ENCODE measurements at places on chromosomes 11 and 22. TPM values are rescaled to one million over a fixed set of nuclear protein-coding genes. Genes with fewer than 3 reads are reported as not detected.

GRCh38 chr22:43706571-43707328, 105.4 kb downstream of the EFCAB6 start:
- no peak overlapping the region for H3K4me3 ChIP-seq
- H3K36me3 ChIP-seq = no peaks in the 10 kb centered on the region
- no peak for DNase-seq
- no peaks in the 10 kb centered on the region for H3K27me3 ChIP-seq

- H3K36me3 ChIP-seq = no peaks in the 10 kb centered on the region
- DNase-seq = no peak
- H3K4me1 ChIP-seq = no peaks in the 10 kb centered on the region
These were observed 193.2 kb upstream of the PLET1 start for GRCh38 chr11:112453601-112454577.

- H3K4me1 ChIP-seq = no peaks in the 10 kb centered on the region
- peaks cover 33% of the 10 kb centered on the region for H3K36me3 ChIP-seq
- no peak overlapping the region for H3K27ac ChIP-seq
- no peaks in the 10 kb centered on the region for H3K27me3 ChIP-seq
These were observed 24.2 kb upstream of the ANKK1 start for GRCh38 chr11:113363406-113363805.

The PRSS23 gene
- total RNA-seq = 33.4 TPM

DNA sequence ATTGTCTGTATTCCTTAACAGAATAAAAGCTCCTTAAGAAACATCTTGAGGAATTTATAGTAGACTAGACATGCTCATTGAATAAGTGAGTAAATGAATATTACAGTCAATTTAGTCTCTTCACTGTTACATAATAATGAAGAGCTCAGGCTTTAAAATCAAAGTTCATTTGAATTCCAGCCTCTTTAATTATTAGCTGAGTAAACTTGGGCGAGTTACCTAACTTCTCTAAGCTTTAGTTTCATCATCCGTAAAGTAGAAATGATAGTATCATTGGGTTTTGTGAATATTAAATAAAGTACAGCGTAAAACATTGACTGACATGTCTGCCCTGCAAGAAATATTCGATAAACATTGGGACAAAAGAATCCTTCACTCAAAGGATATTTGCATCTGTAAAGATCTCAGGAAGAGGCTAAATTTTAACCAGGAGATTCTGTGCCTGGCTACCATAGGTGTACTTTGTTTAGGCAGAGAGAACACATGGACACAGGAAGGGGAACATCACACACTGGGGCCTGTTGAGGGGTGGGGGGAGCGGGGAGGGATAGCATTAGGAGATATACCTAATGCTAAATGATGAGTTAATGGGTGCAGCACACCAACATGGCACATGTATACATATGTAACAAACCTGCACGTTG, 15.2 kb upstream of the BBOX1 start:
- no peaks in the 10 kb centered on the region for H3K36me3 ChIP-seq
- DNase-seq = no peak
- H3K27me3 ChIP-seq = no peaks in the 10 kb centered on the region
- H3K4me3 ChIP-seq = no peak overlapping the region
- no peaks in the 10 kb centered on the region for H3K4me1 ChIP-seq

The TMEM191B gene
- not detected for total RNA-seq

GRCh38 chr11:127552446-127552845, 551.9 kb upstream of the KIRREL3 start:
- DNase-seq = no peak
- no peaks in the 10 kb centered on the region for H3K27me3 ChIP-seq
- no peak overlapping the region for H3K4me3 ChIP-seq
- no peak overlapping the region for H3K27ac ChIP-seq

All from esophagus muscularis mucosa (tissue), 4 donors.